ENCODE measurements at places on chromosomes 1 and 21. TPM values are rescaled to one million over a fixed set of nuclear protein-coding genes. Genes with fewer than 3 reads are reported as not detected.

Gene HMGCS2
- total RNA-seq: not detected

Gene ERICH3
- total RNA-seq: not detected

Gene PPFIA4
- total RNA-seq: 3.5 TPM

Gene URB2
- total RNA-seq: 3.9 TPM

Data from placental epithelial cell (primary cell).